ENCODE measurements at places on chromosomes 12 and 14.

- DNase-seq, result no peak
Observed at GRCh38 chr12:93234641-93235040, 143.1 kb upstream of the NUDT4 start.

- no peak for DNase-seq
Observed at GRCh38 chr14:94598506-94598815, 13.7 kb upstream of the SERPINA3 start.

DNA sequence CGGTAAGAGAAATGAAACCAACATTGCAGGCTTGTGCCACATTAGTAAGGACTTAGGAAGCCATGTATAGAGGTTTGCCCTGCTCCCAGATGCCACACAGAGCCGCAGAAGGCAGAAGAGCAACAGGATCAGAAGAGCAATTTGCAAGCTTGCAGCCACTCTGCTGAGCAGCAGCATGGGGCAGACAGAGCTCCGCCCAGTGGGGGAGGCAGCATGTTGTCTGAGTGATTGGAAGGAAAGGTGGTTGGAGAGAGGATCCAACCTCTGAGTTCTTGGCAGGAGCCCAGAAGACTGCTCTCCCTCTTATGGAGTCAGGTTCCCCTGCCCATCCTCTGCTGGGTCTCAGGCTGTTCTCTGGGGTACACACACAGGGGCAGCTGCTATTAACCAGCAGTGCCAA lies 2.3 kb upstream of the KRT6A start:
- no peak for DNase-seq

GRCh38 chr12:123717350-123717749 lies 5.2 kb downstream of the ATP6V0A2 start:
- no peak for DNase-seq

- no peak for DNase-seq
Observed at GRCh38 chr12:39902821-39903220, 203.1 kb downstream of the SLC2A13 start.
